ENCODE measurements at places on chromosomes 3 and 15.

DNA sequence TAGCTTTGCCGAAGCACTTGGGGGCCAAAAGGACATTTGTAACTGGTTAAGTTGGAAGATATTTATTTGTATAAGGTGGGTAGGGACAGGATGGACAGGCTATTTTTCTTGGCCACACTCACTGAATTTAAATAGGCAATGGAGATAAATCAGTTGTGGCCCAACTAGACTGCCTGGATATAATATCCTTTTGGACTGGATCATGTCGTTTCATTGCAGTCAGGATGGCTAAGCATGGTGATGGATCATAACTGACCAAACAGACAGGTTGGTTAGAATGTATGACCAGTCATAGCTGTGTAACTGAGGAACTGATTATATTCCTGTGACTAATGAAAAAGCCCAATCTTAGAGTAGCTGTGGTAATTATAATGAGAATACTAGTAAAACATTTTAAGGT is 284.0 kb downstream of the LPP start:
- DNase-seq, result no peak

DNA sequence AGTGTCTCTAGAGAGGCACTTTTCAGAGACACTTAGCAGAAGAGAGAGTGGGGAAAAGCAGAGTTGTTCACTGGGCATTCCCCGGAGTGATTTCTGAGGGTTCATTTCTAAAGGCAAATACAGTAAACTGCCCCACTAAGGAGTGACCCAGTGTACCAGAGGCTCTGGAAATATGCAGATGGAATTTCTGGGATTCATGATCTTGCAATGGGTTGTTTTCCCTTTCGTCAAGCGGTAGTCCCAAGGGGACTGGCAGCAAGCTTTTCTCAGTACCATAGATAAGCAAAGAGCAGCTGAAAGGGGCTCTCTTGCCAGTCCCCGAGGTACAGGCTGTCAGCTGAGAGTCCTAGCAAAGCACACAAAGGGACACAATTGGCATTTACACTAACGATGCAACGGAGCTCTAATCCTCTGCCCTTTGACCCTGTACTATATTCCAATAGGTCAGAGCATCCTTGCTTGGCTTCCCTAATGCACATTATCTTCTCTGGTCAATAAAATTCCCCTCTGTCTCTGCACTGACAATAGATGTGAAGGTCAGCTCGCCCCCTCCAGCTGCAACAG is 155.6 kb downstream of the SEMA6D start:
- DNase-seq, result peak; percentile 28

- no peak for DNase-seq
Observed at GRCh38 chr3:196344663-196345062, 6.5 kb upstream of the TM4SF19 start.

DNA sequence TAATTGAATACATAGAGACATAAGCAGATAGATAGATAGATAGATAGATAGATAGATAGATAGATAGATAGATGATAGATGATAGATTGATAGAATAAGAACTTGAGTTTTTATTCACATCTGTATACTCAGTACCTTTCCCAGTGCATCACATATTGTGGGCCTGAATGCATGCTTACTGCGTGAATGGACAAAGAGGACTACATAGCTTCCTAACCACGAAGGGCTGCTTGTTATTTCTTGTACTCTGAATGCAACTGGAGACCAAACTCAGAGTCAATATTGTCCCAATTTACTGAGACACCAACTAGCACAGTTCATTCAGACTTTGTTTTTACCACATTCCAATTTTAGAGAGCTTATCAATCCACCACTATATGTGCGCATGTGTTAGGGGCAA is 422.9 kb upstream of the GRM7 start:
- no peak for DNase-seq

- no peak for DNase-seq
Observed at GRCh38 chr3:3744826-3745225, 54.4 kb upstream of the LRRN1 start.

DNA sequence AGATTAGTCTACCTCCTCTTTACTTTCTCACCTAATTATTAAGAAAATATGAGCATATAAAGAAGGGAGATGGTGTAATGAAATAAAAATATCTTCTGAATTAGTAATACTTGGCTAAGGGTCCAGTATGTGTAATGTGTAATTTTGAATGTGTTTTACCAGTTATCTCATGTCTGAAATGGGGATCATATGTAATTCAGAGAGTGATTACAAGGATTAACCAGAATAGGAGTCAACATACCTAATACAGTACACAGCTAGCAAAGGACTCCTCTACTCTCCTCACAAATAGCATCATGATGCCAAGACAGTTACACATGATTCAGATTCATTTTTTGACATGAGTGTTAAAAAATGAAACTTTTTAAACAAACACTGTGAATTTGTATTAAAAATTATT is 570.4 kb downstream of the SI start:
- no peak for DNase-seq

DNA sequence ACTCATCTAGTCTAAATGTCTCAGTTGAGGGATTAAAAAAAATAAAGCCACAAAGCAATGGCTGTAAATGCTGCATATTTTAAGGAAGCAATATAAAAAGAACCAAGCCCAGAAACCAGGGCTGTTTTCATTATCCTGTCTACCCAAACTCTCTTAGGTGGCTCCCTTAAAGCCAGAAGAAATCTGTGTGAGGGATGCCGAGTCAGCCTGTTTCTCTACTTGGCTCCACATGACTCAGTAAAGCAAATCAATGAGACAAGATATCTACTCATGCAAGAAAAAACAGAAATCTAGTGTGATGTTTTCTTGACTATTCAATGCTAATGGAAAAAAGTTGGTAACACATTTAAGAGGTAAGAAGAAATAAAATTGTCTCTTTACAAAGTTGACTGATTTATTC is 296.2 kb downstream of the ZBTB20 start:
- no peak for DNase-seq

- no peak for DNase-seq
Observed at GRCh38 chr3:42440924-42441323, 30.5 kb upstream of the LYZL4 start.

- DNase-seq, result no peak
Observed at GRCh38 chr15:87873516-87873915, 383.0 kb downstream of the NTRK3 start.

DNA sequence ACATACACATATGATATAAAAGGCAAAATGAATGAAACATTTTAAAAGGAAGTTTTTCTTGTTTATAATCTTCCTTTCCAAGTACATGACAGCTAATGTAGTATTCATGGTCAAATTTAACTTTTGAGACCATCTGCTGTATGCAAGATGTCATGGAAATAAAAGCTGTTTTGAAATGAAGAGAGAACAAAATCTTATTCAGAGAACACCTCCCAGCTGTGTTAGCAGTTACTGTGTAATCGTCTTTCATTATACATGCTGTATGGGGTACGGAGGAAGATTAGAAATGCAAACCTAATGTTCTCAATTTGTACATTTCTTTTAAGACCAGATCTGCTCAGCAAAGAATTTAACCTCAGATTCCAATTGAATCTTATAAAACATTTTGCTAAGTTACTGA is 1182.3 kb downstream of the OTOL1 start:
- no peak for DNase-seq

DNA sequence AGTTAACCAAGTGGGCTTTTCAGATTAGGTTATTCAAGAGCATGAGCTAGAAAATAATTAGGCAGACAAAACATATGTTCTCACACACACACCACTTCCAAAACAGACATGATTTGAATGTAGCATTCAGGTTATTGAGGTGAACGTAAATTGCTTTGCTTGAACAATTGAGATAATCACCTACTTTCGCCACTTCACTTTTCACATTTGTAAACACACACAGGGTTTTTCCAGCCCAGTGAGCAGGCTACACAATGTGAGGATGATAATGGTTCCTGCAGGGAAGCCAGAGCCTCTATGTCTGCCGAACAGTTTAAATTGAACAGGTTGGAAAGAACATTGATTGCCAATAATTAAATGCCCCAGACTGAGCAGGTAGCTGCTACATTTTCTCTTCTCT is 560.8 kb downstream of the OCA2 start:
- peak; percentile 83 for DNase-seq

GRCh38 chr3:152193673-152194267 is 75.0 kb upstream of the MBNL1 start:
- DNase-seq, result no peak

- no peak for DNase-seq
Observed at GRCh38 chr3:151210676-151211381, 7.8 kb upstream of the GPR171 start.

- DNase-seq, result no peak
Observed at GRCh38 chr3:19931180-19931692, 2.8 kb downstream of the EFHB start.

- no peak for DNase-seq
Observed at GRCh38 chr15:57922776-57923175, 142.7 kb downstream of the ALDH1A2 start.

DNA sequence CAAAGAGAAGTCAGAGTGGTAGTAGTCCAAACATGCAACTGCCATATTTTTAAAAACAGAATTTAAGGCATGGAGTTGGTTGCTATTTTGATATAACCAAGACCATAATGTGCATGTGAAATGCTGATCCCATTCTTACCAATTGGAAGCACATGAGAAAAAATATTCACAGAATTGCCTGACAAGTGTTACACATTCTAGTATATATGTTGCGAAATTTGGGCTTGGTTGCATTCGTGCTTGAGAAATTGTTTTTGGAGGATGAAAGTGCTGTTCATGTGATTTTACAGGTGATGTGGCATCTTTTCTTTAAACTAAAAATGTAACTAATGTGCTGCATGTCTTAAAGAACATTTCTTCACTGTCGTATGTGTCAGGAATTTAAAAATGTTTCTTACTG is 199.7 kb downstream of the CHL1 start:
- no peak for DNase-seq

DNA sequence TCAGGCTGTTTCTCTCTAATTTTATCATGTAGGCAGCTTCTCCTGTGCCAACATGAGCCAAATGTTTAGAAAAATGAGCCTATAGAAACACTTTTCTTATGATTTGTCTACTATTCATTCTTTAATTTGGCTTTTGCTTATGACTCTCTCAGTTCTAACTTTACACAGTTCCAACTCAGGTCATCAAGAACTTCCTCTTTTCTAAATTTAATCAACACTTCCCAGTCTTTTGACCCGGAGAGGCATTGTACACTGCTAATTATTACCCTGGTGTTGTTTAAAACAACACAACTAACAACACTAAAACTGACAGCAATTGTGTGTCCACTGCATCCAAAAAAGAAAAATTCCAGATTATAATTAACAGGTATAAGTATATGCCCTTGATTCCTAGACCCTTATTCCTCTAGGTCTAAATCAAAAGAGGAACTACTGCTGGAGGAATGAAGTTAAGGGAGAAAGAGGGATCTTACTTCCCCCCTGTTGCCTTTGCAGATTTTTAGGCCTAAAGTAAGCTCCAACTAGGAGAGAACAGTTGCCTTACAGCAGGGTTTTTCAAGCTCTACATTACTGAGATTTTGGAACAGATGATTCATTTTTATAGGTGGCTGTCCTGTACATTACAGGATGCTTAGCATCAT is 332.2 kb upstream of the GOLIM4 start:
- no peak for DNase-seq

GRCh38 chr15:37733628-37734027 is 200.8 kb upstream of the TMCO5A start:
- DNase-seq, result peak; percentile 46

DNA sequence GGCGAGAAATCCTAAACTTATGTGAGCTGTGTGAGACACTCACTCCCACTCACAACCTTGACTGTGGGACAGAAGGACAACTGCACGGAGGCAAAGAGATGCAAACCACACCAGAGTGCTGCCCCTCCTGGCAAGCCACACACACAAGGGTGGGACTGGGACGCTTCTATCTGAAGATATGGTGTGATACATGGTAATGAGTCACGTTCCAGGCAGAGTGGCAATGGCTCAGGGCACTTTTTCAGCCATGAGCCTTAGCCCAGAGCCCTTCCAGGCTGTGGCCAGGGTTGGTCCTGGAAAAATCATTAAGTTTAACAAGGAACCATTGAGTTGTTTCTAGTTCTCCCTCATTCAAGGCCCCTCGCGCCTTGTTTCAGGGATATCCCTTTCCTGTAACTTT is 56.1 kb downstream of the WNT5A start:
- no peak for DNase-seq

- DNase-seq, result no peak
Observed at GRCh38 chr3:66029014-66029413, 9.7 kb downstream of the MAGI1 start.

- DNase-seq, result no peak
Observed at GRCh38 chr3:23821858-23822257, 16.1 kb downstream of the UBE2E1 start.

- DNase-seq, result peak; percentile 8
Observed at GRCh38 chr3:54206874-54207273, 84.5 kb downstream of the CACNA2D3 start.

GRCh38 chr15:54032066-54032465 is 53.8 kb downstream of the UNC13C start:
- DNase-seq, result no peak

GRCh38 chr3:149701977-149702350 is 44.1 kb upstream of the WWTR1 start:
- no peak for DNase-seq

DNA sequence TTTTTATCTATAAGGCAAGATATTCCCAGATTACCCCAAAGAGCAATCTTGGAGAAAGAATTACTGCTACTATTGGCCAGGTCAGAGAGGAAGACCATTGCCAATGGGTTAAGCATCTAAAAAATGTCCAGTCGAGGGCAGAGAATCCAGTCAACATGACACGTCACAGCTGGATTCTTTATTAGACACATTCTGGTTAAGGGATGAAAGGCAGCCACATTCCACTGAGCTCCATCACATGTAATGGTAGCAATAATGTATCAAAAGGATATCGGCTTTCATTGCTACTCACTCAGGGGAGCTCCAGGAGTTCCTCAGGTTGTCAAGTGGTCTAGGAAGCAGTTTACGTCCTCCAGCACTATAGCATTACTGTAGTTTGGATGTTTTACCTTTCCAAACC is 421.1 kb downstream of the PLOD2 start:
- no peak for DNase-seq

- DNase-seq, result no peak
Observed at GRCh38 chr3:152910966-152911365, 76.0 kb downstream of the P2RY1 start.

- no peak for DNase-seq
Observed at GRCh38 chr15:84570164-84570735, 30.6 kb upstream of the ZSCAN2 start.

GRCh38 chr3:21393683-21394311 is 357.2 kb downstream of the ZNF385D start:
- DNase-seq, result no peak

GRCh38 chr3:169591159-169591951 is 72.2 kb downstream of the MECOM start:
- DNase-seq, result no peak

DNA sequence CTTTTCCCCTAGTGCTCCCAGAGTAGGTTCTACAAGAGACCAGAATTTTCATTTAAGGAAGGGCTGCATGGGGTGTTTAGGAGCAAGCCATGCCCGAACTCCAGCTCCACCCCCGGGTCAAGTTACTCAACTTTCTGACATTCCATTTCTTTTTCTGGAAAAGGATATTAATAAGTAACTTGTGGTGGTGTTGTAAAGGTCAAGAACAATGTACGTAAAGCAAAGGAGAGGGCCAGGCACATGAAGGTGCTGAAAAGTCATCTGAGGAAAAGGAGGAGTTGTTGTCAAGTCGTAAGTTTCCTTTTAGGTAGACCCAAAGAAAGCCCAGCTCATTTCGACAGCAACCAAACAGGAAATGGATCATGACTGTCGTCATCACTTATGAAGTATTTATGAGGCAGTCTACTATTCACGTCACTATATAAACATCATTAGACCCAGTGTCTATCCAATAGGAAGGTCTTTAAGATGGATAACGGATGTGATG is 319.6 kb upstream of the IL12A start:
- DNase-seq, result no peak

- no peak for DNase-seq
Observed at GRCh38 chr3:32876920-32877319, 59.1 kb downstream of the TRIM71 start.
